ENCODE measurements at places on chromosomes 5 and 9.

GRCh38 chr5:58450018-58450417 lies 9.9 kb downstream of the PLK2 start:
- no peak for DNase-seq

GRCh38 chr5:4348423-4348822 lies 752.8 kb downstream of the IRX1 start:
- no peak for DNase-seq

DNA sequence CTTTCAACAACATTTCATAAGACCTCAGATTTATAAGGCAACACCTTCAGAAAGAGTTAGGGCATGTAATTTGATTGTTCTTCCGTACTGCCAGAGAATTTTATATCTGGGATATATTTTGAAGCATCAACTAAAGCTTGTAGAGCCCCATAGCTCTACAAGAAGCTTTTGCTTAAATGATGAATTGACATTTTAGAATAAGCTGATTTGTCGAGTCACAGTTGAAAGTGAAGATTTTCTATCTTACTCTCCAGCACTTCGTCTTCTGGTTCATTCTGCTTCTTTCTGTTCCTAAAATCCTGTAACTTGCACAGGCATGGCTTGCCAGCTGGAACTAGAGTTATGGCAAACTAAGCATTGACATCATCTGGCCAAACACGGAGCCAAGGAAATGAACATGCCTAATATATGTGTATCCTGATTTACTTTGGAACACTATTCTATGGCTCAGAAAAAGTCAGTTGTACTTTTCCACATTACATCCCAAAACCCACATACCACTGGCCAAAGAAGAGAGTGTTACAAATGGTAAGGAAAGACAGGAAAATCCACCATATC lies 68.6 kb upstream of the MAST4 start:
- no peak for DNase-seq

DNA sequence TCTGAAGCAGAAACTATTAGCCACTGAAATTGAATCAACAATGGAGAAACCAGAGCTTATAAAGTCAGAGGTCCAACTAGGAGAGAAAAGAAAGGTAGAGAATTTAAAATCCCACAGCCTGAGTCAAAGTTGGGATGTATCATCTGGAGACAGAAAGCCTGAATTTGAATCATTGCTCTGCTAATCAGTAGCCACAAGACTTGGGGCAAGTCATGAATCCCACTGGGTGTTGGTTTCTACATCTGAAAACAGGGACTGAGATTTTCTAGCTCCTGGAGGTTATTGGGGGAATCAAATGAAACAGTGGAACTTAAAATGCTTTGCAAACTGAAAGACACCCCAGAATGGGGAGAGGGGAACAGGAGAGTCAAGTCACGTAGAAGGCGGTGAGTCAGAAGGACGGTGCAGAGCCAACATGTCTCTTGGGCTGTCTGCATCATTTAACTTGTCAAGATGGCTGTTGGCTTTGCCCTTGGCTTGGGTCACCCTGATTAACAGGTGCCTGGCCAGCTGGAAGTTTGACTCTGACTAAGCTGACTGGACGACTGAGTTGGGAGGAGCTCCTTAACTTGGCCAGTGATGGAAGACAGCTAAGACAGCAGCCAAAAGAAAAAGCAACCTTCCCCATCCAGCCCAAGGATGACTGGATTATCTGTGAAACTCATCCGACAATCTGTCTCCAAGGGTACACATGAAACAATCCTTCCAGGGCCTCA lies 60.6 kb upstream of the ADRA1B start:
- DNase-seq = peak; percentile 27

DNA sequence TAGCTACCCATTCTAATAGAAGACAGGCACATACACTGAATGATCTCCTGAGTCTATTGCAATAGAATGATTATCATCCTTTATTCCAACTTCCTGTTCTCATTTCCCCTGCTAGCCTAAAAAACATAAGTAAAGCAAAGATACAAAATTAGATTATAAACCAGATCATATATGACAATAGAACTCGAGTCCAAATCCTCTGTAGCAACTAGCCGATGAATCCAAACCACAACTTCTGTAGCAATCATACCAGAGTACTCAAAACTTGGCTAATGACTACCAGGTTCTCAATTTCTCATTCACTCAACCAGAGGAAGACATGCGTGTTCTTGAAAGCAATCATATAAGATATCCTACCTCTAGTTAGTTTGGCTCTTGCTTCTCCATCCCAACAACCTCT lies 622.1 kb downstream of the PSAT1 start:
- no peak for DNase-seq

DNA sequence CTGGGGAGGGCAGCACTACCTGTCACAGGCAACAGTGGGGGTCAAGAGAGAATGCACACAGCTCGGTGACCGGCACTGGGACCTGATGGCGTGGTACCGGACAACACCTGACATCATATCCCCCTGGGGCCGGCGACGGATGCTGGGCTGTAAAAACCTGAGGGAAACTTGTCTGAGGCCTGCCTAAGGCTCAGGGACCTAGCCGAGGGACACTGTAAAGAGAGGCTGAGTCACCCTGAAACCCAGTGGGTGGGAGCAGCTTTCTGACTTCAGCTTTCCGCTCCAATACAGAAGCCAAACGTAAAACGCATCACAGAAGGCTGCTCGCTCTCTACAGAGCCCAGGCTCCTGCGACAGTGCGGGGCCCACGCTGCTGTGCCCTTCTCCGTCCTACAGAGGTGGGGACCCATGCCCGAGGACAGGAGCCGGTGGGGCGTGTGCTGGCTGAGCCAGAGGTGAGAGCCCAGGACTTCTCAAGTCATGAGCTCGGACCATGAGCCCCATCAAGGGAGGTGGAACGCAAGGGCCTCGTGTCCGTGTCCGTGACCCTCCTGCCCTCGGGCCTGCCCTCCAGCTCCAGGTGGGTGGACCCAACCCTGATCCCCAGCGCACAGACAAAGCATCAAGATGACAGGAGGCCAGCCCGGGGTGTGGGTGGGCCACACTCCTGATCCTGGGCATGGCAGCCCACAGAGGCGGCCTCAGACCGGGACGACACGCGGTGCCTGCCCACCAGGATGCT lies 5.3 kb downstream of the RALGDS start:
- peak; percentile 61 for DNase-seq

- DNase-seq = peak; percentile 30
Measured at GRCh38 chr5:39201160-39201780, 18.1 kb downstream of the FYB1 start.

DNA sequence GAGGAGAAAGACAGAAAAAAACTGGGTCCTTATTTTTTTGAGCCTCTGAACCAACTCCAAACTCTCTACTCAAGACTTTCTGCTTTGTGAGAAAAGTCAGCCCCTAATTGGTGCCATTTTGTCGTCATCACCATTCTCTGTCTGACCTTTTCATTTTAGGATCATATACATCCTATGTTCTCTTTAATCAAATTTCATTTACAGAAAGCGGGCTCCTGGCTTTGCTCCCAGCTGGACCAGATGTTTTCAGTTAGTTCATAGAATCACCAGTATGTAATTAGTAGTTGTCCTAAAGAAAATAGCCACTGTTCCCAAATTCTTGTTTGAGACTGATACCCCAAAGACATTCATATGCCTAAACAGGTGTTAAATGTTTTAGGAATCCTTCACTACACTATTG lies 28.6 kb upstream of the SLCO4C1 start:
- no peak for DNase-seq

Data from ELR (cell line).